ENCODE measurements at places on chromosomes 4 and X.
A peak's percentile ranks its signal among the peaks of the same experiment; 100 is the strongest.

- no peak for DNase-seq
These were observed 31.0 kb upstream of the STX18 start for GRCh38 chr4:4572821-4573220.

GRCh38 chrX:64204252-64204651 is 1.3 kb downstream of the AMER1 start:
- peak; percentile 3 for DNase-seq

DNA sequence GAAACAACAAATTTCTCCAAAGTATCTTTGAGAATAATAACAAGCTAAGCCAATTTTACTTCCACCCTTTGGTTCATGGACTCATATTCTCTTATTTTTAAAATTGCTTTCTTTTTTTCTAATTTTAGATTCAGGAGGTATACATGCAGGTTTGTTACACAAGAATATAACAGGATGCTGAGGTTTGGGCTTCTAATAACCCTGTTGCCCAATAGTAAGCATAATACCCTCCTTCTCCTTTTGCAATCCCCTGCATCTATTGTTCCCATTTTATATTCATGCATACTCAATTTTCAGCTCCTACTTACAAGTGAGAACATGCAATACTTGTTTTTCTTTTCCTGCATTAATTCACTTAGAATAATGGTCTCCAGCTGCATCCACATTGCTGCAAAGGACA is 202.3 kb upstream of the FSTL5 start:
- DNase-seq = no peak

- DNase-seq = peak; percentile 95
These were observed at the start of gene MRFAP1 for GRCh38 chr4:6640292-6641163. TSS of gene MRFAP1 (plus strand) at chr4:6640685. CDS start at chr4:6640863, 178 bp downstream.

GRCh38 chrX:130626521-130626920 is 224.7 kb downstream of the RBMX2 start:
- no peak for DNase-seq

GRCh38 chr4:185358959-185359358 is 36.8 kb downstream of the LRP2BP start:
- DNase-seq = peak; percentile 27

DNA sequence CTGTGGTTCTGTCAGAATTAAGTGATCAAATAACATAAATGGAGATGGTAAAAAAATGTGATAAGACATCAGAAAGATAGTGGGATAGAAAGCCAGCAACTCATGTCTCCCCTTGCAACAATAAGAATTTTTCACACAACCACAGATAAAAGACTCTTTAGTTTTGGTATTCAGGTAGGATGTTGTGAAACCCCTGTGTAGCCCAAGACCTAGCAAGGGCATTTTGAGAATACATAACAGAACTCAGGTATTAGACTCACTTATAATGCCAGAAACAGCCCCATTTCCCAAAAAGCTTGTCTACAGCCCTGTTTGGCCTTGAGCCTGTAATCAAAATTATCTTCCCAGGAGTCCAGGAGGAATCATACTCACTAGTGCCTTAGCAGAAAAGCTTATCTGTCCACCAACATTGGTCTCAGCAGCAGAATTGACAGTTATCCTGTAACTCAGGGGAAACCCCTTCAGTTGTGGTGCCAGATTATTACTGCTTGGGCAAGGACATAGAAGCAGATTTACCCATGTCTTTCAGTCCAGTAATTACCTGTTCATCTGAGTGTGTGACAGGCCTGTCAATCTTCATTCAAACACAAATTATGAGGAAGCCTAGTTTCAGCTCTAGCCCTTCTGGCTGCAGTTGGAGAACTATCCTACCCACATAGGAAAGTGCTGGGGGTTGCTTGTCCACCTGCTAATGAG is 41.0 kb upstream of the UGT2B17 start:
- no peak for DNase-seq

DNA sequence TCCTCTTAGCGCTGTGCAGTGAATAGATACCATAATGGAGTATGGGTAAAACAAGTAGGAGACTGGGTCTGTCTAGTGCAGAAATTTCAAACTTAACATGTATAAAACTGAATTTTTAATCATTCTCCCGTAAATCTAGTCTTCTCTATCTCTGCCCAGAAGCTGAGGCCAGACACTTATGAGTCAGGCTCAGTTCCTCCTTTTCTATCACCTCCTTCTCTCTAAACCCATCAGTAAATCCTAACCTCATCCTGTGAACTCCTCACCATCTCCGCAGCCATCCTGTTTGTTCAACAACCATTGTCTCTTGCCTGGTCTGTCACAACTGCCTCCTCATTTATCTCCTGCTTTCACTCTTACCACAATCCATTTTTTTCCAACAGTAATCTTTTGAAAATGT is 19.8 kb upstream of the SGMS2 start:
- DNase-seq = no peak

DNA sequence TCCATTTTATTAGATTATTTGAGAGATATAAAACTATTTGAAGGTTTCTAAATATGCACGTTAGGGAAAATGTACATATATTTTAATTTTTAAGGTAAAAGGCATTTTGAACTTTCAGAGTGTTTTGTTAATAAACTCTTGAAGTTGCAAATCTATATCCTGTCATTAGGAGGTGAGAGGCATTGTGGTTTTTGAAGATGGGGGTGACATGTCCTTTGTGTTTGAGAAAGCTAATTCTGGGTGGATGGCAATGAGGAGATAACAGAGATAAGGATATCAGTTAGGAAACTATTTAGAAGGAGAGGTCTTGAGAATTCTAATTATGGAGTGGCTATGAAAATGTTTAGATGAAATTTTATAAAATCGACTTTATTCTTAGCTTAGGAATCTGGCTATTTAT is 6.1 kb downstream of the STIM2 start:
- DNase-seq = no peak
